ENCODE measurements at places on chromosomes 12 and 14.
A peak's percentile ranks its signal among the peaks of the same experiment; 100 is the strongest.

GRCh38 chr14:40280652-40281051 is 848.4 kb upstream of the FBXO33 start:
- no peak for DNase-seq

DNA sequence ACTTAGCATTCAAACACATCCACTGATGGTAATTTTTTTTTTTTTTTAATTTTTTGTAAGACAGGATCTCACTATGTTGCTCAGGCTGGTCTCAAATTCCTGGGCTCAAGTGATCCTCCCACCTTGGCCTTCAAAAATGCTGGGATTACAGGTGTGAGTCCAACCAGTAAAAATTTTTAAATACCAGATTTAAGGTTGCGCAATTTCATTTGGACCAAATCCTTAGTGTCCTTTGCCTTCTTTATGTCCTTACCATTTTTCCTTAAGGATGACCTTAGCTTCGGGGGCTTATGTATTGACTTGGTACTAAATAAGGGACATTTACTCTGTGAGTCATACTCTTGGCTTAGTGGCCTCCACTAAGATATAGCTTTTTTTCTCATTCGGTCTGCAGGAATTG is 4.1 kb upstream of the PLBD1 start:
- DNase-seq = no peak

DNA sequence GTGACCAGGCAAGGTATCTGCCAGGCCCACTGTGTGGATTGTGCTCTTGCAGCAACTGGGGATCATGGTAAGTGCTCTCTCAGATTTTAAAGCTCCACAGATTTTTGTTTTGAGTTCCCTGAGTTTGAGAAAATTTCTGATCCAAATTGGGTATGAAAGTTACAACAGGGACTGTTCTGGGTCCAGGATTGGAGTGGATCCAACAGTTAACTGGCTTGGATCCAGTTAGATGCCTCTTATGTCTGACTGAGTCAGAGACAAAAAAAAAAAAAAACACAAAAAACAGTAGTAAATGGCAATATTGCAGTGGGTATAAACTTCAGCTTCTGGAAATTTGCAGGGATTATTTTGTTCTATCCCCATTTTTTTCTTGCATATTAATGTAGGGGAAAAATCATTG is 598.8 kb downstream of the C12orf50 start:
- DNase-seq = no peak

DNA sequence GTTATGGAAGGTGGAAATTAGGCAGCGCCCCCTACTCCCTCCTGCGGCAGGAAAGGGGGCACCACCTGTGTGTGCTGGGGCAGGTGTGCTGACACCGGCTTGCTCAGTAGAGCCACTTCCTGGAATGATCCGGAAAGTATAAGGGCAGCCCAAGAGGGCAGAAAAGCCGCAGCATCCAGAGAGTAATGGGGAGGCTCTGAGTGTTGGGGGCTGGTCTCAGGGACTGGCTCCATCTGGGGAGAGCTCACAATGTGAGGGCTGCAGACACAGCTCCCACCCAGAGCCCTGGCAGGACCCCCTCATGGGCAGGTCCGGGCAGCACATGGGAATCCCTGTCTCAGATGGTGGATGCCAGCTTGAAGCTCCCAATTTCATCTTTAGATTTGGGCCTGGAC is 187.6 kb upstream of the C14orf180 start:
- DNase-seq = no peak

DNA sequence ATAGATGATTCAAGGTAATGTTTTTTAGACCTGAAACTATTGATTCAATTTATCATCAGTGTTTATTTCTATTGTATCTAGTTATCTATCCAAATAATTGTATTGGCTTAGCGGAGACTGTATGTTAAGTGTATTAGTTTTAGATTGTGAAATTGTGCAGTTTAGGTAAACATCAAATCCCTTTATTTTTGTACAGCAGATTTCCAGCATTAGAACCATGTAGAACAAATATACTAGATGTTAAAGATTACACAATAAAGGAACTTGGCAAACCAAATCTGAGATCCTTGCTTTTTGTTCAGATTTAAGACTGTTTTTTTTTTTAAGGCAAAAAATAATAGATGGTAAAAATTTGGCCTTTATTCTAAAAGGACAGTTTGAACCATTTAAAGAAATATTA is 39.3 kb downstream of the PPM1A start:
- DNase-seq = no peak

DNA sequence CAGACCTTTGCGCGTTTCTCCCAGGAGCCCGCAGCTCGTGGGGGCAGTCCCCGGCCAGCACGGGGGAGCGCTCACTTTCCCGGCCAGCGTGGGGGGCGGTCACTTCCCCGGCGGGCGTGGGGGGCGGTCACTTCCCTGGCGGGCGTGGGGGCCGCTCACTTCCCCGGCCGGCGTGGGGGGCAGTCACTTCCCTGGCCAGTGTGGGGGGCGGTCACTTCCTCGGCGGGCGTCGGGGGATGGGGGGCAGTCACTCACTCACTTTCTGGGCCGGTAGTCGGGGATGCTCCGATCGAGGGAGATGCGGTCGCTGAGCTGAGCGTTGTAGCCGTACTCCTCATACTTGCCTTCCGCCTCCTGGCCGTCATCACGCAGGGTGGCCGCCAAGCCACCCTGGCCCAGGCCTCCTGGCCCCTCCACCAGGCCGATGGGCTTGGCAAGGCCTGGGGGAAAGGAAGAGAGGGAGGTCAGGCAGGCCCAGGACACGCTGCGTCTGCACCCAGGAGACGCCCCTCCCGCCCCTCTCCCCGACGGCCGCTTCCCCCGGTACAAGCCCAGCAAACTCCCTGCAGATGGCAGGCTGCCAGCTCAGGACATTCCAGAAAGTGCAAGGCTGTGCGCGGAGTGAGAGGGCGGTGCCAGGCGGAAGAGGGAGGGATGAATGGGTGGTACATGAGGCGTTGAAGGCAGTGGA is 43.3 kb downstream of the GALNT9 start:
- DNase-seq = peak; percentile 30

DNA sequence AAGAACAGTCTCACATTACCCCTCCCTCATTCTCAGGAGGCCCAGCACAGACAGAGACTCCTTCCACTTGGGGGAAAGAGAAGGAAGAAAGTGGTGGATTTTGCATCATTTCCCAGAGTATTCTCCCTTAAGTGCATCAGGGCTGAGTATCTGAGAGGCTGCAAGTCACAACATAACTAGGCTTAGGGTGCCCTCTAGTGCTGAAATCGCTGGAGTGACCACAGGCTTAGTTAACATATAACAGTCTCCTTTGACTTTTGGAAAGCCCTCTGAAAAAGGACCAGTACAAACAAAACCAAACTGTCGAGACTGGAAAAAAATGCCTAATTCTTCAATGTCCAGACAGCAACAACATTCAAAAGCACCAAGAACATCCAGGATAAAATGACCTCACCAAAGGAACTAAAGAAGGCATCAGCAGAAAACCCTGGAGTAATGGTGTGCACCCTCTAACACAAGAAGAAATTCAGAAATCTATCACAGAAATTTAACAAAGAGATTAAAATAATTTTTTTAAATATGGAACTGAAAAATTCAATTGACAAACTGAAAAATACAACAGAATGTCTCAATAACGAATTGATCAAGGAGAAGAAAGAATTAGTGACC is 412.3 kb downstream of the RPS29 start:
- DNase-seq = peak; percentile 50

GRCh38 chr14:85531587-85532373 is 1.8 kb downstream of the FLRT2 start:
- peak; percentile 73 for DNase-seq

GRCh38 chr12:90102957-90103652 is 394.5 kb upstream of the ATP2B1 start:
- no peak for DNase-seq

DNA sequence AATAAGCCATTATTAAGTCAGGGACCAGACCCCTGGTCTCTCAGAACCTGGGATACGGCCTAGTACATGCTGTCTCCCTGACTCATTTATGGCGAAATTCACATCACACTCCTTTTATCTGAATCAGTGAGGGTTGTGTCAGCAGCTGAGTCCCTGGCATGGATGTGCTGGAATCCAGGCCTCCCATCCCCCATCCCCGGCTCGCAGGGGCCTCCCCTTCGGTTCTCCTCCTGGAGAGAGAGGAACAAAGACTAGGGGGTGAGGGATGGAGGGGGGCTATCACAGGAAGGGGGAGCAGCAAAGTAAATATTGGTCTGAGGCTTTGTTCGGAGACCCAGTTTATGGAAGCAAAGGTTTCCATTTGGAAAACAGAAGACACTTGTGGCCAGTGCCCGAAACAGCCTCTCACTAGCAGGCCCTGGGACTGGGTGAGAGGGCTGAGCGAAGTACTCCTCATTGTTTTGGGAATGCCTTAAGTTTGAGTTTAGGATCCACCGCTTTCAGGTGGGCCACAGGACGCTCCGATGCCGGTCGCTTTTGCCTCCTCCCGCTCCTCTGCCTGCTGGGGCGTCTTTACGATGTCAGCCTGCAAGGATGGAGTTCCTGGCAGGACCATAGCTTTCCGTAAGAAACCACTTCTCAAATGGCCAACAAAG is 145.0 kb downstream of the PRKCH start:
- peak; percentile 92 for DNase-seq

DNA sequence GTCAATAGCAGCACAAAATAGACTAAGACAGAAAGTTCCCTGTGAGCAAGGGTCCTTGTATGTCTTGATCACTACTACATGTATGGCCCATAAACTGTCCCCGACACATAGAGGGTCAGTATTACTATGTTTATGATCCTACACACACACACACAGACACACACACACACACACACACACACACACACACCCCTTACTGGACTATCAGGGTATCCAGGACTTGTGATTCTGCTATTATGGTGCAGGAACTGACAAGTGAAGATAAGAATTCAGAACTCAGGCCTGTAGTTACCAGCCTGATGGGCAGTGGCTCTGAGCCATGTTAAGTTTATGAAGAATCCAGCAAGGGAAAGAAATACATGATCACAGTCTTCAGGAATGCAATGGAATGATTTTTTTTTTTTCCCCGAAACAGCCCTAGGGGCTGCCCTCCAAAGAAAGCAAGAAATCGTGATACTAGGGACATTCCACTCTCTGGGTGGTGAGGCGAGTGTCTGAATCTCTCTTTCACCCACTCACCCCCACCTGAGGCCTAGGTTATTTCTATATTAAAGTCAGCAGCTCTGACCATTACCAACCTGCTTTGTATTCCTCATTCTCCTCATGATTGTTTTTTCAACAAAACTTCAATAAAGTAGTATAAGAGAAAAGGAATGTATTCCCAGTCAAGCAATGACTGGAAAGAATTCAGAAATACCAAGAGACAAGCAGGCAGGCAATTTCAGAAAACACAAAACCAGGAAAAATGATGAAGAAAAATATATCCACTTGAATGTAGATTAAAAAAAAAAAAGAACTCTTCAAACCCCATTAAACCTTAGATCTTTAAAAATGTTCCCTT is 105.8 kb downstream of the AVPR1A start:
- peak; percentile 33 for DNase-seq

DNA sequence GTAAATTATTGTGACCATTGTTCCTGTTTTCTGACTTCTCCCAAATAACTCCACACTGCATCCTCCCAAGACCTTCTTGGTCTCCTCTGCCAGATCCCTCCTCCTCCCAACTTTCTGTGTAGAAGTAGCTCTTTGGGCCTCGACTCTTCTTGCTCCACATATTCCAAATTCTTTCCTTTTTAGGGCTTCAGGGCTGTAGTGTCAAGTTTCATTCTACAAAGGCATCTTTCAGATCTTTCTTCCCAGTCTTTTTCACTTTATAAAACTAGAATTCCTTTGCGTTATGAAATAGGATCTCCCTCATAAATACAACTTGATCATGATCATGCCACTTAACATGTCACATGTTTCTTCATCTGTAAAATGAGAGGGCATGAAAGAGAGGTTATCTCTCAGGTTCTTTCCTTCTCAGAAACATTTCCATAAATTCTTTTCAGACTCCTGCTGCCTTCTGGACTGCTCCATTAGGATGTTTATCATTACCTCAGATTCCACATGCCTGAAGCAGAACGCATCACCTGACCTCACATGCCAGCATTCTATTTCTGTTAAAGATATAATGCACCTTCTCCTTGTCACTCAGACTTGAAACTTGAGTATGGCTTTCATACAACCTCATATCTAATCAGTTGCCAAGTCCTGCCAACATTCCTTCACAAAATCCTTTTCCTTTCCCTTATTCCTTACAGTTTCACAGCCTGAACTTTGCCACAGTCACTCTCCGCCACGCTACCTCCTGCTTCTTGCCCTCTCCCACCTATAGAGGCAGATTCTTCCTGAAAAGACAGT is 8.5 kb downstream of the SLC38A1 start:
- DNase-seq = peak; percentile 65

- no peak for DNase-seq
Observed at GRCh38 chr12:131167334-131167733, 213.6 kb downstream of the ADGRD1 start.

DNA sequence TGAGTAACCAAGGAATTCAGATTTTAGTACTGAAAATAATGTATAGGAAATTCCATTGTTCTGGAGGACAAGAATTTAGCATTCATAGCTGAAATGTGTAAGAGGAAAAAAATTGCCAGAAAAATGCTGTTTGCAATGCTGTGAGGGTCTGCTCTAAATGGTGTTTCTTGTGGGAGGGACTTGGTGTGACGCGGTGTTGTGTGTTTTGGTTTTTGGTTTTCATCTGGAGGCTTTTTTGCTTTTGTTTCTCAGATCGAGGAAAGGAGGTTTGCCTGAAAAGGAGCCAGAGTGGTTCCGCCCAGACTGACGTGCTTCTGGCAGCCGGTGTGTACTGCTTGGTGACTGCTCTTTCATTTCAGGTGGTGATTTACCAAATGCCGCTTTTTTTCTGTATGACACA is 211.8 kb upstream of the HMGA2 start:
- peak; percentile 67 for DNase-seq

GRCh38 chr14:61640158-61641136 is 54.9 kb upstream of the HIF1A start:
- DNase-seq = no peak

- DNase-seq = no peak
Observed at GRCh38 chr14:87526731-87527130, 466.3 kb downstream of the GALC start.

DNA sequence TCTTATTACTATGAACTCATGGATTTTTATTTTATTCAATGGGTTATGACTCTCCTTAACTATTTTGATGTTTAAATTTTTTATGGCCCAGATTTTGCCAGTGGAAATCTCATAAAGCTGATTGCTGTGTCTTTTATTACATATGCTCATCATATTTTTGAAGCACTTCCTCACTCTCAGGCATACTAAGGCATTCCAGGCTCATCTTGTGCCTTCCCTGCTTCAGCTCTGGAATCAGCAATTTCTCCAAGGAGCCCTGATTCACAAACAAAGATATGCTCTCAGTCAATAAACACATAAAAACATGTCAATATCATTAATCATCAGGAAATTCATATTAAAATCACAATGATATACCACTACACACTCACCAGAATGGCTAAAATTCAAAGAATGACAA is 44.9 kb upstream of the SCN8A start:
- no peak for DNase-seq

- peak; percentile 63 for DNase-seq
Observed at GRCh38 chr14:77053046-77053841, 24.7 kb upstream of the IRF2BPL start.
